Pulmonary artery endothelial cell (primary cell): ENCODE measurements at places on chromosomes 5 and 9.

- no peak for DNase-seq
Measured at GRCh38 chr5:96649681-96650540, 12.3 kb upstream of the CAST start.

GRCh38 chr5:54526604-54527288, 9.2 kb downstream of the SNX18 start:
- no peak for DNase-seq

GRCh38 chr5:28156981-28157380, 1118.6 kb upstream of the CDH9 start:
- DNase-seq = no peak

GRCh38 chr5:66697796-66698564, 101.8 kb downstream of the MAST4 start:
- DNase-seq = no peak

DNA sequence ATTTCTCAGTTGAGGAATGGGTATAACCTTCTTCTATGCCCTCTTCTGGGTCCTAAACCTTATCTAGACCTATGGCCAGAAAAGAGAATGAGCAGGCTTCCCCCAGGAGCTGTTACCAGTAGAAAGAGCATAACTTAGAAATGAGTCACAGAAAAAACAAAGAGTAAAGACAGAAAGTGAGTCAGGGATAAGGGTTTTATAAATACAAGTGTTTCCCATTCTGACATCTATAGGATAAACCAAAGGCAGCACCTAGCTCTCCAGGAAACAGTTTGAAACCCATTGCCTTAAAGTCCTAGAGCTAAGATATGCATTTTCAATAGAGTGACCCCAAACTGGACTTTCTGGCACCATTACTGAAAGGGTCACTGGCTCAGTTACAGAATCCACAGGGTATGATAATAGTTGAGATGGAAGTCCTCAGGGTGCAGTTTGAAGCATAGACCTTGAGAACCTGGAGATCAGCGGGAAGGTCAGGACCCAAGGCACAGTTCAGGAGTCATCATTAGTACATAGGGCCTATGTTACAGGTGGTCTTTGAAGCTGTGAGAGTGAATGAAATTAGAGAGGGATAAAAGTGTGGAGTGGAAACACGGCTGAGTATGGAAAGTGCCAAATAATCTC, 42.7 kb upstream of the LIFR start:
- peak; percentile 64 for DNase-seq

DNA sequence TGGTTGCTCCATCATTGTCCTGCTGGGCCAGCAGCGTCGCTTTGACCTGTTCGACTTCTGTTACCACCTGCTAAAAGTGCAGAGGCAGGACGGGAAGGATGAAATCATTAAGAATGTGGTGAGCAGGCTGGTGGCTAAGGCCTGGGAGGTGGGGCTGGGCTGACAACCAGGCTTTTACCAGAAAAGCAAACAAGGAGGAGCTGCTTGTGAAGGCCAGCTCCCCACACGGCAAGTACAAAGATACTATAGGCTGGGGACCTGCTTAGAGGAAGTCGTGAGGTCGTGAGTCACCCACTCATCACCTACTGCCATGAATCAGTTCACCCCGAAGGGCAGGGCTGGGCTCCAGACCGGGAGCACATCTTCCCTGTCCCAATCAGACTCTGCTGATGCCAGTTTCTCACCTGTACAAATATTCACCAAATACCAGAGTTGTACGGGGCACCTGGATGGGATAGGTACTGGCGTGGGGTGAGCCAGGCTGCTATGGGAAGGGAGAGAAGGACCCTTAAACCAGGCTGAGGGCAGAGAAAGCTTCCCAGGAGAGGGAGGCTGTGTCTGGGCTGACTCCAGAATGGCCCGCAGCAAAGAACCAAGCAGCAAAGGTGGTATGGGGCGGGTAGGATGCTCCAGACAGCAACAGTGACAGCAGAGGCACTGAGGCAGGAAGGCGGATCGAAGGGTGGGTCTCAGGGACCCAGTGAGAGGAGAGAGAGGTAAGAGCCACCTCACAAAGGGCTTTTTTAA, 69.3 kb upstream of the NIPAL4 start:
- no peak for DNase-seq

DNA sequence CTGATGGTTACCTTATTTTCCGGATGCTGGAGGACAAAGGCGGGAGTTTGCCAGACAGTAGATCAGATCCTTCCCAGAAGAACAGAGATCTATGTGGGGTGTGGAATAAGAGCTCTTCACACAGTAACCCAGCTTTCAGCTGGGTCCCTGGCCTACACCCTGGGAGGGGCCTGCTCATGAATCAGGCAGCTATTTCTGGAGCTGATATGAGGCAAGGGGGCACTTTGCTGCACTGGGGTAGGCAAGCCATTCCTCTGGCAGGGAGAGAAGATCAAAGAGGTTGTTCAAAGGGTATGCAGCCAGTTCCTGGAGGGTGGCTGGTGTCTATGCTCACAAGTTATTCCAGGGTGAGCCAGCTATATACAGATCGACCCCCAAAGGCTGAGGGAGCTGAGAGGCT, 48.6 kb downstream of the CYSTM1 start:
- no peak for DNase-seq

- no peak for DNase-seq
Measured at GRCh38 chr5:135660826-135661575, 82.2 kb upstream of the CXCL14 start.

- no peak for DNase-seq
Measured at GRCh38 chr5:78597068-78597973, 51.3 kb downstream of the LHFPL2 start.

DNA sequence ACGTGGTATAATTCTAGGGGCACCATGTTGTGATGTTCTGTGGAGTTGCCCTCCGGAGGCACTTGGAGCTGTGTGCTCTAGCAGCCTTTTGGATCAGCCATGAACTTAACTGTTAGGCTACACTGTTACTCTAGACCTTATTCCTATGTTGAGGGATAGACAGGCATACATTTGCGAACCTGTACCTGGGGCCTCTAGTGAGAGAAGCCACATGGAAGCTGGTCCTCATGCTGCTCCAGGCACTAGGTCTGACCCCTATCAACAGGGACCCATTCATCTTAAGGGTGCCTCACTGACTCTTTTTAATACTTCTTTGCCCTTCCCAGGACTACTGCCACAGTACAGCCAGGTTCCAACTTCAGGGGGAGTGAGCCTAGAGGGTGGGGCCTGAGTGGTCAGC, 594.8 kb downstream of the RAB3C start:
- DNase-seq = no peak

GRCh38 chr5:32255540-32255900, 57.2 kb downstream of the MTMR12 start:
- DNase-seq = no peak

GRCh38 chr5:89435347-89435746, 552.4 kb upstream of the MEF2C start:
- no peak for DNase-seq

- no peak for DNase-seq
Measured at GRCh38 chr5:7837403-7837802, 13.5 kb downstream of the CFAP90 start.

DNA sequence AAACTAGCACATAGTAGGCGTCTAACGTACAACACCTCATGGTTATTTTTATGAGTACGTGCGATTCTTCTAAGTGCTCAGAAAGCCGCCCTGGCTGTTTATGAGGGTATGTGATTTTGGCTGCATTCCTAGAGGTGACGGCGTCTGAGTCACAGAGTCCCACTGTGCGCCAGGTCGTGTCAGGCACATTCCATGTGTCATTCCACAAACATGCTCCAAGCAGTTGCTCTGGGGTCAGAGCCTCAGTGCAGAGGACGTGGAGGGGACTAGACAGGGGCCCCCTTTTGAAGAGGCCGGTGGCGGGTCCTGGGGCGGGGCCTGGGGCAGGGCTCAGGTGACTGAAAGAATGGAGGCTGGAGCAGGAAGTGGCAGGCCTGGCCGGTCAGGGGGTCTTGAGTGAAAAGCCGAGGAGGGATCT, 51.9 kb downstream of the NEK6 start:
- DNase-seq = peak; percentile 85

DNA sequence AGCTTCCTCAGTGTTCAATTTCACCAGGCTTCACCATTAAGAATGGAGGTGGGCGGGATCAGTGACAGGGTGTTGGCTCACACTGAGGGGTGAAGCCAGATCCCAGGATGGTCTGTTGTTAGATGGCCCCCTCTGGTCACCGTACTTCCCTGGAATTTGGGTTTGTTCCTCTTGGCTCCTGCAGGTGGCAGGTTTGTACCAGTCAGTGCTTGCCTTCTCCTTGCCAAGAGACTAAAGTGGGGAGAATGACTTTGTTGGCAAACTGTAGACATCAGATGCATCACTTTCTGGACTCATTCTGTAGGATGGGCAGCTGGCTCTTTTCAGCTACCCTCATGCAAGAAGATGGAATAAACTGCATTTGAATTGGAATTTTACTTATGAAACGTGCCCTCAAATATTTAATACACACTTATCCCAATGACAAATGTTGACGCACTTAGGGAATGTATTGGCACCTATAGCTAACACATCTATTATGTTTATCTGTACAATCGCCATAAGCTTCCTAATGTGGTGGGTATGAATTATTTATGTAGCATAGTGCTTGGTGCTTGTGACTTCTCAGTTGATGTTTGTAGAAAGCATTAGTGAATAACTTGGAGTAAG, 31.4 kb upstream of the ANKRD55 start:
- DNase-seq = no peak

- no peak for DNase-seq
Measured at GRCh38 chr5:24364711-24365110, 280.1 kb downstream of the CDH10 start.

GRCh38 chr9:98409719-98410118, 154.3 kb upstream of the TBC1D2 start:
- DNase-seq = no peak

- DNase-seq = no peak
Measured at GRCh38 chr5:149229298-149229937, 42.2 kb upstream of the AFAP1L1 start.

DNA sequence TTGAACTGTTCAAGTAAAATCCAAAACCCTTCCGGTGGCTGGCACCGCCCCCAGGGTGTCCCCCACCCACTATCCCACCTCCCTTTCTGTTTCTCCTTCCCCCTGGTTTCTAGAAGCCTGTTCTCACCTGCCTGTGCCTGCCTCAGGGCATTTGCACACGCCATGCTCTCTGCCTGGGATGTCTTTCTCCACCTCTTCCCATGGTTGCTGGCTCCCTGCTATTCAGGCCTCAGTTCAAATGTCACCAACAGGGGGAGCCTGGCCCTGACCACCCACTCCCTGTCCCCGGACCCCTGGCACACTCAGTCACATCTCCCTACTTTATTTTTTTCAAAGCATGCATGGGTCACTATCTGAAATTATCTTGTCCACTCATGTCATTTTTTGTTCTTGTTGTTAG, 39.9 kb upstream of the EEIG1 start:
- no peak for DNase-seq
